ENCODE measurements at places on chromosomes 7 and 10. TPM values are rescaled to one million over a fixed set of nuclear protein-coding genes. Genes with fewer than 3 reads are reported as not detected.

GRCh38 chr10:70145666-70146488 lies 623 bp downstream of the TYSND1 start:
- DNase-seq: peak; percentile 80

GRCh38 chr10:497289-497688 lies 192.2 kb downstream of the DIP2C start:
- no peak for DNase-seq

- no peak for DNase-seq
Measured at GRCh38 chr7:138006106-138006505, 4.2 kb upstream of the CREB3L2 start.

- no peak for DNase-seq
Measured at GRCh38 chr7:105614341-105614840, 33.1 kb upstream of the EFCAB10 start.

DNA sequence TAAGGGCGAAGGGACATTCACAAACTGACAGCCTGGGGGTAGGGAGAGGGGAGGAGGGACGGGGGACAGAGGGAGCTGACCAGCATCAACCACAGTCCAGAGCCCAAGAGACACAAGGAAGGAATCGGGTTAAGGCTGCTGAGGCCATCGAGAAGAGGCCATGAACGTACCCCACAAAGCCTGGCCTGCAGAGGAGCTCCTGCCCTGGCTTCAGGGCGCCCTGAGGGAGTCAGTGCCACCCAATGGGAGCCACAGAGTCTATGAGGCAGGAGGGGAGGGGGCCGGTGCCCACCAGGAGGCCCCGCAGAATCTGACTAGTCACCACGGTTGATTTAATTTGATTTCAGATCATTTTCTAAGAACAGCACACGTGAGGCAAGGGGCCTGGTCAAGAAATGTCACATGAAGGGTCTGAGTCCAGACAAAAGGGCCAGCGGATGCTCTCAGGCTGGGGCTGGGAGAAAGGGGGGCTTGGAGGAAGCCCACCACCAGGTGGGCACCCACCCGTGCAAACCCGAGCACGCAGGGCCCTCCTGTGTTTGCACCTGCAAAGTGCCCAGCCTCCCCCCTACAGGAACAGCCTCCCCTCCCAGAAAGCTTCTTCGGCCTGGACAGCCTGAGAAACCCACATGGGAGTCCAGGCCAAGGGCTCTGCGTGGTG lies 40.4 kb downstream of the CAMK2B start:
- DNase-seq: no peak

DNA sequence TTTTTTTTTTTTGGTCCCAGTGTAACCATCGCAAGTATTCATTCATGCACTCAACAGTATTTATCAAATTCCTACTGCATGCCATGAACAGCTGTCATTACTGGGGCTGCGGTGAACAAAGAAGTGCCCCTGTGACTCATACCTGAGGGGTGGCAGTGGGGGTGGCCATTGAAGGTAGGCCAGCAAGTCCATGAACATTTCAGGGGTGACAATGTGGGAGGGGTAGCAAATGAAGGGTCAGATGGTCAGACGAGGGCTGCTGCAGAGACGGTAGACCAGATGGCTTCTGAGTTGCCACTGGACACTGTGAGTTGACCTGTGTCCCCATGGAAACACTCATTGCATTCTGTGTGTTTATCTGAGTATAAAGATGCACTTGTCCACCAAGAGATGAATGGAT lies 92.5 kb upstream of the PITRM1 start:
- DNase-seq: peak; percentile 26

DNA sequence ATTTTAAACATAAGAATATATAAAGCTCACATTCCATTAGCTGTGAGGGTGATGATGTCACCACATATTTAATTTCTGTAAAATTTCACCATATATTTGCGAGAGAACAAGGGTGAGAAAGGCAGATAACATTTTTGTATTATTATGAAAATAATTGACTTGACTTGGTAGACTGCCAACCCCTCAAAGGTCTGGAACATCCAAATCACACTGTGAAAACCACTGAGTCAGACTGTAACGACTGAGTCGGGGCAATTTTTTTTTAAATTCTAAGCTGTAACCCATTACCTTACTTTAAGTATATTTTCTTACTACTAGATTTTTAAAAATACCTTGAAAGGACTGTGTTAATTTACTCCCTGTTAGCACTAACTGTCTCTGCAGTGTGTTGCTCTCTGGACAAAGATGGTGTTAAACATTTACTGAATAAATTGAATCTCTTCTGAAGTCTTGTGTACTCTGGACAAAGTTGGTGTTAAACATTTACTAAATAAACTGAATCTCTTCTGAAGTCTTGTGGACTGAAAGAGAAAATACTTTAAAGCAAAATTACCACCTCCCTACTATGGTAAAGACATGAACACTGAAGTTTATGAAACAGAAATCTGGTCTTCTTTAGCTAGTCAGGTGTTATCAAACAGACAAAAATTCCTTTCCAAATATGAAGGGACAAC lies 14.1 kb downstream of the PDZD8 start:
- peak; percentile 47 for DNase-seq

The CALML5 gene
- not detected for total RNA-seq

The ANKRD2 gene
- 2.3 TPM for total RNA-seq

The NPSR1 gene
- not detected for total RNA-seq

The SYPL1 gene
- 66.6 TPM for total RNA-seq

The RAB19 gene
- not detected for total RNA-seq

The PAOX gene
- total RNA-seq: 2.6 TPM

The GPR158 gene
- total RNA-seq: not detected

The VSTM4 gene
- total RNA-seq: 0.07 TPM
